ENCODE measurements at places on chromosomes 5 and 9. TPM values are rescaled to one million over a fixed set of nuclear protein-coding genes. Genes with fewer than 3 reads are reported as not detected.

Gene CCL21
- 51.3 TPM for total RNA-seq

Gene SH3TC2
- total RNA-seq, result not detected

Gene PCDHB9
- total RNA-seq, result not detected

Gene PCDHA7
- total RNA-seq, result not detected

Gene SOX30
- 0.29 TPM for total RNA-seq

Gene PCDHB2
- total RNA-seq, result not detected

Gene PCDH1
- total RNA-seq, result 96.4 TPM

Gene TRIO
- total RNA-seq, result 187 TPM

Gene NSG2
- 4.2 TPM for total RNA-seq

Gene SAXO1
- 0.18 TPM for total RNA-seq

Gene TIMD4
- total RNA-seq, result not detected

Gene SLCO6A1
- total RNA-seq, result not detected

Gene OLFML2A
- total RNA-seq, result 4.1 TPM

Gene FOXD4L4
- not detected for total RNA-seq

Gene AQP3
- 37.5 TPM for total RNA-seq

Gene CDC26
- total RNA-seq, result 14.3 TPM

Gene PCDHB14
- total RNA-seq, result 6.4 TPM

Gene C9orf153
- not detected for total RNA-seq

Gene C7
- 205 TPM for total RNA-seq

Gene SHOC1
- total RNA-seq, result not detected

Gene NTRK2
- 3.5 TPM for total RNA-seq

Gene TTC23L
- not detected for total RNA-seq

Gene SMIM32
- not detected for total RNA-seq

Gene ZDHHC11B
- total RNA-seq, result 23.5 TPM

Gene PITX1
- 30.3 TPM for total RNA-seq

Gene RGMB
- total RNA-seq, result 51.9 TPM

Gene CLTB
- total RNA-seq, result 427 TPM

Gene OGN
- 13.8 TPM for total RNA-seq

Gene C5orf52
- not detected for total RNA-seq

Gene ADGRV1
- 1.8 TPM for total RNA-seq

Gene HAPLN1
- total RNA-seq, result not detected

Gene TGFBR1
- 103 TPM for total RNA-seq

Gene FST
- total RNA-seq, result 1.8 TPM

Gene TMEM171
- total RNA-seq, result 1.2 TPM

Gene ZNF883
- 2.3 TPM for total RNA-seq

Gene CDH18
- total RNA-seq, result not detected

Gene MCTP1
- 17.7 TPM for total RNA-seq

Gene NIPSNAP3A
- 27.1 TPM for total RNA-seq

Gene MSX2
- total RNA-seq, result 0.18 TPM

Gene HK3
- 145 TPM for total RNA-seq

Gene INSL6
- not detected for total RNA-seq

Gene CTSV
- 7.7 TPM for total RNA-seq

Gene LHX6
- total RNA-seq, result 5.3 TPM

Gene GFI1B
- not detected for total RNA-seq

Gene ANKRD20A1
- 2.0 TPM for total RNA-seq

Gene DDX4
- not detected for total RNA-seq

Gene PCDHGB7
- 16.8 TPM for total RNA-seq

All from stomach (tissue), 19 donors.